ENCODE measurements at places on chromosomes 5 and 9. TPM values are rescaled to one million over a fixed set of nuclear protein-coding genes. Genes with fewer than 3 reads are reported as not detected.

The LVRN gene
- not detected for total RNA-seq

The LCN1 gene
- not detected for total RNA-seq

The GAS1 gene
- total RNA-seq, result 82.1 TPM

The NMUR2 gene
- not detected for total RNA-seq

The C5orf52 gene
- total RNA-seq, result not detected

The ABO gene
- 3.5 TPM for total RNA-seq

The PCDHGA2 gene
- total RNA-seq, result 19.7 TPM

The TERT gene
- total RNA-seq, result not detected

The NTNG2 gene
- 37.4 TPM for total RNA-seq

The OCLN gene
- 20.2 TPM for total RNA-seq

The F12 gene
- 0.74 TPM for total RNA-seq

- DNase-seq, result no peak
- no peak overlapping the region for H3K27ac ChIP-seq
- no peak overlapping the region for H3K4me3 ChIP-seq
- no peaks in the 10 kb centered on the region for H3K27me3 ChIP-seq
- no peaks in the 10 kb centered on the region for H3K4me1 ChIP-seq
Observed at GRCh38 chr5:106314221-106314824, 1356.4 kb downstream of the EFNA5 start.

DNA sequence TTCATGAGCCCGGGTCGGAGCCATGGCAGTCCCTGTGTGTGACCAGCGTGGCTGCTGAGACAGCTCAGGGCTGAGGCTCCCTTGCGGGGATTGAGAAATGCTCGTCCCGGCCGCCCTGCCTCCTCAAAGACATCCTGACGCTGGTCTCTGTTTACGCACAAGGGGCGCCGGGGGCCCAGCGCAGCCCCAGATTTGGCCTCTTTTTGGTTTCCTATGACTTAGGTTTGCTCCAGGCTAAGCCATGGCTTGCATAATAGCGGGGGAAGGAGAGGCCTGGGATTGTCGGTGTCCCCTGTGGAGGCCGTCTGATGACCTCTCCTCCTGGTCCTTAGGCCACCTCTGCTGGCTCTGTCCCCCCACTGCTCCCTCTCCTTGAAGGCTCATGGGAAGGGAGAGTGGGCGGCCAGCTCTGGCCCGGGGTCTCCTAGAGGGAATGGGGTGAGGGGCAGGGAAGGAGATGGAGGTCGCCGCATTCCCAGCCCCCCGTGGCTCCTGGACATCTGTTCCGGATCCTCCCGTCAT is 3.5 kb downstream of the LAMC3 start:
- H3K36me3 ChIP-seq, result no peaks in the 10 kb centered on the region
- no peaks in the 10 kb centered on the region for H3K27me3 ChIP-seq
- DNase-seq, result no peak
- H3K27ac ChIP-seq, result no peak overlapping the region

GRCh38 chr5:153358315-153358976 is 132.0 kb upstream of the GRIA1 start:
- H3K27ac ChIP-seq, result no peak overlapping the region
- no peaks in the 10 kb centered on the region for H3K27me3 ChIP-seq
- DNase-seq, result no peak
- no peaks in the 10 kb centered on the region for H3K36me3 ChIP-seq
- no peaks in the 10 kb centered on the region for H3K4me1 ChIP-seq

GRCh38 chr5:178145965-178146820 is 7.5 kb downstream of the NHP2 start:
- no peaks in the 10 kb centered on the region for H3K27me3 ChIP-seq
- H3K27ac ChIP-seq, result no peak overlapping the region
- no peak overlapping the region for H3K4me3 ChIP-seq
- peak; percentile 75 for DNase-seq
- no peaks in the 10 kb centered on the region for H3K4me1 ChIP-seq

- peak; percentile 73 for DNase-seq
- H3K4me3 ChIP-seq, result no peak overlapping the region
- H3K4me1 ChIP-seq, result no peaks in the 10 kb centered on the region
- no peaks in the 10 kb centered on the region for H3K27me3 ChIP-seq
- no peak overlapping the region for H3K27ac ChIP-seq
Observed at GRCh38 chr5:4700069-4700468, 440.1 kb upstream of the ADAMTS16 start.

GRCh38 chr9:89022001-89022759 is 30.9 kb downstream of the S1PR3 start:
- no peak overlapping the region for H3K4me3 ChIP-seq
- H3K27ac ChIP-seq, result peak overlapping the region; percentile 69
- DNase-seq, result peak; percentile 81

GRCh38 chr9:74742792-74743730 is 144.7 kb downstream of the TRPM6 start:
- no peak overlapping the region for H3K4me3 ChIP-seq
- H3K36me3 ChIP-seq, result no peaks in the 10 kb centered on the region
- H3K27me3 ChIP-seq, result no peaks in the 10 kb centered on the region
- no peak for DNase-seq

DNA sequence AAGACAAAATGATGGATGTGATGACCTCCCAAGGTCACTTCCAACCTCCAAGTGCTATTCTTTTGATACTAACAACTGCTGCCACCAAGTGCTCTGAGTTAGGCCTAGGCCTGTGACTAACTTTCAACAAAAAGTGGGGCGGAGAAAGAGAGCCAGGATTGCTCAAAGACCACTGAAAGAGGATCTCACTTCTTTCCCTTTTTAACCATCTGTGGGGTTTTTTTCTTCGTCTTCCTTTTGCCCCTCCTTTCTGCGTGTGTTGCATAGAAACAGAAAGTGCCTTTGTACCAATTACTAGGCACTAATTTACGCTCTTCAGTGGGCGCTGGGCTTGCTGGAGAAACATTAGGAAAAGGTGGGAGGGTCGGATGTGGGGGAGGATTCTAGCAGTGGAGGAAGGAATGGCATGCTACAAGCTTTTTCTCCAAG is 8.0 kb downstream of the KLF9 start:
- H3K36me3 ChIP-seq, result no peaks in the 10 kb centered on the region
- H3K27ac ChIP-seq, result peak overlapping the region; percentile 33
- H3K4me1 ChIP-seq, result peaks cover 18% of the 10 kb centered on the region
- no peak overlapping the region for H3K4me3 ChIP-seq

DNA sequence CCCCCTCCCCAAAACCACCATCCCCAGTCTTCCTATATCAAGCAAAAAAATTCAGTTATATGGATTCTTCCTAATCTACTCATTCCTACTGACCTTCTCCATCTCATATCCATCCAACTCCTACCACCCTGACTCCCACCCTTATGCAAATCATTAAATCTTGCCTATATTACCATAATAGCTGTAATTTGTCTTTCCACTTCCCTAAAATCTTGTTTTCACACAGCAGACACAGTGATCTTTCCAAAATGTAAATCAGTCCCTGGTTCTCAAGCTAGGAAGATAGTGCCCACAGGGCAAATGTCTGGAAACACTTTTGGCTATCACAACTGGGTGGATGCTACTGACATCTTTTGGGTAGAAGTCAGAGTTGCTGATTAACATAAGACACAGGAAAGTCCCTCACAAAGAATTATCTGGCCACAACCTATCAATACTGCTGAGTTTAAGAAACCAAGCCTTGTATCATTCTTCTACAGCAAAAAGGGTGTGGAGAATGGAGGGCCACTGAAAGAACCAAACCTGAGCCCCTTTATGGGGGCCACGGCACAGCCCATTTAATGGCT is 1.4 kb downstream of the SRA1 start:
- DNase-seq, result no peak
- peaks cover 5% of the 10 kb centered on the region for H3K4me1 ChIP-seq
- H3K4me3 ChIP-seq, result peak overlapping the region; percentile 54
- no peak overlapping the region for H3K27ac ChIP-seq
- H3K36me3 ChIP-seq, result no peaks in the 10 kb centered on the region

DNA sequence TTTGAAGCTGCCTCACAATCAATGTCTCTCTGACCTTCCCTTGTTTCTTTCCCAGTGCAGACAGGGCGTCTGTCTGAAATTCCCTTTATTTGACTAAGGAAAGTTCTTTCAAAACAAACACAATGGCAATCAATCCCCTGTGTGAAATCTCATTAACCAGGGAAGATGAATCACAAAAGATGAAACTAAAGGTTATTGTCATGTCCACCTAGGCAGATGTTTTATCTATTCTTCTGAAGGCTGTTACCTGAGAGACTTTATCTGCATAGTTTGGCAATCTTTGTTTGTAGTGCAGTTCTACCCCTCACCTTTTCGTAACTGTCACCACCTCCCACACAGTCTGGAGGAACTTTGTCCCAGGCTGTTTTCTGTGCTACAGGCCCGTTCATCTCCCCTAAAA is 217.5 kb upstream of the RIOK2 start:
- no peak overlapping the region for H3K27ac ChIP-seq
- H3K36me3 ChIP-seq, result no peaks in the 10 kb centered on the region
- no peaks in the 10 kb centered on the region for H3K27me3 ChIP-seq
- H3K4me3 ChIP-seq, result no peak overlapping the region

DNA sequence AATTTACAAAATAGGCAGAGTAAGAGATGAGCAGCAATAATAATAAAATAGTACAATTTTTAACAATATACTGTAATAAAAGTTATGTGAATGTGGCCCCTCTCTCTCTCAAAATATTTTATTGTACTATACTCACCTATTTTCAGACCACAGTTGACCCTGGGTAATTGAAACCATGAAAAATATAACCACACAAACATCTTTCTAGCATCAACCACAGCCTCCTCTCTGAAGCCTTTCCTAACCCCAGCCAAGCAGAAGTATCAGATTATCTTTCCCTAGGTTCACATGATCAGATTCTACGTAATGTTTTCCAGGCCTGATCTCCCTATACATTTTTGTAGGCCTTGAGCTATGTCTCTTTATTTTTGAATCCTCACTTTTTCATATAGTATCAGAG is 35.2 kb downstream of the DNAH5 start:
- H3K4me3 ChIP-seq, result no peak overlapping the region
- no peaks in the 10 kb centered on the region for H3K36me3 ChIP-seq
- H3K27me3 ChIP-seq, result no peaks in the 10 kb centered on the region
- H3K27ac ChIP-seq, result no peak overlapping the region
- DNase-seq, result no peak

DNA sequence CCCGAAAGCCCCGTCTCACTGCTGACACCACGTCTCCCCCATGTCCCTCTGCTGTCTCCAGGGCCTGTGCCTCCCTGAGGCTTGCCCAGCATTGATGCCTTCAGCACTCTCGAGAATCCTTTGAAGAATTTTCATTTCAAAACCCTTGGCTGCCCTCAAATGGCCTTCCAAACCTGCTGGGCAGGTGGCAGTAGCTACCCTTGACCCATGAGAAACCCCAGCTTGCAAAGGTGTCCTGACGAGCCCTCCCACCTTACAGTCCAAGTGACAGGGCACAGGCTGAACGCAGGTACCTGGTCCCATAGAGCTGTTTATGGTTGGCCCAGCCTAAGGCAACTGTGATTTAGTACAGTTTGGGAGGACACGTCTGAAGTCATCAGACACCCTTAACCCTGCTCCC is 97.2 kb upstream of the SPIN1 start:
- H3K4me3 ChIP-seq, result no peak overlapping the region
- DNase-seq, result no peak
- no peaks in the 10 kb centered on the region for H3K4me1 ChIP-seq
- no peaks in the 10 kb centered on the region for H3K27me3 ChIP-seq
- H3K27ac ChIP-seq, result no peak overlapping the region
- H3K36me3 ChIP-seq, result no peaks in the 10 kb centered on the region

DNA sequence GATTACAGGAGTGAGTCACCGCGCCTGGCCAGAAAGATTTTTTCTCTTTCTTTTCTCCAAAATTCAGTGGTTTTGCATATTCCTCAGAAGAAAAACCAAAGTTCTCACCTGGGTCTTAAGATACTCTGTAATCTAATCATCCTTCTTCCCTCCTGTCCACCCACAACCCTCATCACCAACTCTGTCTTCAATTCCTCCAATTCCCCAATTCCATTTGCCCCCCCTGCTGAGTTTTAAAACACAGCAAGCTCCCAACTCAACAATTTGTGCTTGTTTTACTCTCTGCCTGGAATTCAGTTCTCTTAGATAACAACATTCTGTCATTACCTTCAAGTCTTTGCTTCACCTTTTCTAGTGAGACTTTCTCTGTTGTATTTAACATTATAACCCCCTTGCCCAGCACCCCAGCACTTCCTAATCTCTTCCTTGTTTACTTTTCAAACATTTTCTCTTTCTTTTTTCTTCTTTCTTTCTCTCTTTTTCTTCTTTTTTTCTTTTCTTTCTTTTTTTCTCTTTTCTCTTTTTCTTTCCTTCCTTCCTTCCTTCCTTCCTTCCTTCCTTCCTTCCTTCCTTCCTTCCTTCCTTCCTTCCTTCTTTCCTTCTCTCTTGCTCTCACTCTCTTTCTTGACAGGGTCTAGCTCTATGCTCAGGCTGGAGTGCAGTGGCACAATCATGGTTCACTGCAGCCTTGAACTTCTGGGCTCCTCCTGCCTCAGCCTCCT is 7.8 kb downstream of the TEX48 start:
- H3K4me3 ChIP-seq, result no peak overlapping the region
- no peaks in the 10 kb centered on the region for H3K27me3 ChIP-seq
- no peak for DNase-seq
- H3K36me3 ChIP-seq, result no peaks in the 10 kb centered on the region

GRCh38 chr5:168755548-168756093 is 176.5 kb upstream of the PANK3 start:
- H3K36me3 ChIP-seq, result no peaks in the 10 kb centered on the region
- DNase-seq, result no peak
- H3K27me3 ChIP-seq, result no peaks in the 10 kb centered on the region

- H3K4me3 ChIP-seq, result no peak overlapping the region
- DNase-seq, result no peak
- H3K27ac ChIP-seq, result no peak overlapping the region
- H3K27me3 ChIP-seq, result no peaks in the 10 kb centered on the region
- no peaks in the 10 kb centered on the region for H3K4me1 ChIP-seq
Observed at GRCh38 chr5:54894957-54895815, 90.2 kb downstream of the ESM1 start.

DNA sequence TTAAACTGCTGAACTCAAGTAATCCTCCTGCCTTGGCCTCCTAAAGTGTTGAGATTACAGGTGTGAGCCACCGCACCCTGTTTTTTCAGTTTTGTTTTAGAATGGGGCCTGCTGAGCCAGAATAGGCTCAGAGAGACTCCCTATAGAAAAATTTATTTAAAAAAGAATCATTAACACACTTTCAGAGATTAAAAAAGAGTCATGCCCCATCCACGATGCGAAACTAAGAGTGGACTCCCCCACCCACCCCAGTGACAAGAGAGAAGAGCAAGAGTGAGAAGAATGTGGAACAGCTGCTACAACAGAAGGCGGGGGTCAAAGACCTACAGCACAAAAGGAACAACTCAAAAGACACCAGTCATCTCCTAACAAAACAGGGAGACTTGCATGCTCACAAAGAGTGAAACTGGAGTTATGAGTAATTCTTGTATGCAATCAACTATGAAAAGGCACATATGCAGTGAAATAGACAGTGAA is 47.2 kb downstream of the GLDC start:
- no peak overlapping the region for H3K4me3 ChIP-seq
- H3K27ac ChIP-seq, result no peak overlapping the region
- no peaks in the 10 kb centered on the region for H3K4me1 ChIP-seq
- H3K36me3 ChIP-seq, result no peaks in the 10 kb centered on the region

GRCh38 chr9:123355761-123356431 is at the start of gene CRB2:
TSS of gene CRB2 (plus strand) at chr9:123356197. CDS start at chr9:123356261, 64 bp downstream.
- no peak within 1 kb of the TSS for H3K4me3 ChIP-seq
- H3K27me3 ChIP-seq, result no peaks in the 10 kb centered on the region
- DNase-seq, result no peak
- H3K36me3 ChIP-seq, result no peaks in the 10 kb centered on the region
- no peaks in the 10 kb centered on the region for H3K4me1 ChIP-seq
- no peak within 1 kb of the TSS for H3K27ac ChIP-seq
